ENCODE measurements at places on chromosomes 1 and 21. TPM values are rescaled to one million over a fixed set of nuclear protein-coding genes. Genes with fewer than 3 reads are reported as not detected.

AADACL4 gene
- 1.3 TPM for polyA plus RNA-seq

LRRC42 gene
- 44.3 TPM for polyA plus RNA-seq

B3GALT2 gene
- 24.8 TPM for polyA plus RNA-seq

DNA sequence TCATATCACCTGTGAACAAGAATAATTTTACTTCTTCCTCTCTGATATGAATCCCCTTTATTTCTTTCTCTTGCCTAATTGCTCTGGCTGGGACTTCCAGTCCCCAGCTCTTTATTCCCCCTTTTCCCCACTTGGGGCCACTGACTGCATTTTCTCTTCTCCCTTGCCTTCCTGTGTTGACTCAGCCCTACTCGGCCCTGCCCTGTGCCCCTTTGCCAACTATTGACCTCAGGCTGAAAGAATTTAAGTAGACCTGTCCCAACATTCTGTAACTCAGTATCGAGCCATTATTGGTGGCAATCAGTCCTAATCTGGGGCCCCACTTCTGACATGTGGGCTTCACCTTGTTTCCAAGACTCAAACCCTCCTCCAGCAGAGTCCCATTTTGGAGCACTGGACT lies 60.6 kb upstream of the STUM start:
- no peak for DNase-seq

DNA sequence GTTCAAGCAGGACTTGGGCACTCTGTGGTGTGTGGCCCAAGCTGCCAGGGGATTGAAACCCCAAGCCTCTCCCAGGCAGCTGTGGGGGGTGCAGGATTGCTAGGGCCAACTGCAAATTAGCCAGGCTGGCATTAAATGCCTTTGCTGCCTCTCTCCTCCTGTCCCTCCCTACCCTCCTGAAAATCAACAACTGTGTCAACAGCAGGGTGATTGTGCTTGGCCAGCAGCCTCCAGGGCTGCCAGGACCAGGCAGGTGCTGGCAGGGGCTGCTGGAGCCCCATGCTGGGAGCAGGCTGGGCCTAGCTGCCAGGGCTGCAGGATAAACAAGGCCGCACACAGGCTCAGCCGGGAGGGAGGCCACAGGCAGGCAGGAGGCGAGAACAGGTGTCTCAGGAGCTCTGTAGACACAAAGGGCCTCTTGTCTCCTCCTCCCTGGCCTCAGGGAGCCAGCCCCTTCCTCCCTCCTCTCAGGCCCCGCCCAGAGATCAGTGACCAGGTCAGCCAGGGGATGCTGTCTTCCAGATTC lies 11.4 kb downstream of the SOX13 start:
- no peak for DNase-seq

GRCh38 chr21:27741736-27742135 lies 774.8 kb upstream of the ADAMTS5 start:
- DNase-seq: no peak

- no peak for DNase-seq
These were observed 97.8 kb upstream of the C8B start for GRCh38 chr1:57063406-57064125.

KCNT2 gene
- polyA plus RNA-seq: 12.0 TPM

TNFRSF9 gene
- polyA plus RNA-seq: 0.34 TPM

PRMT6 gene
- polyA plus RNA-seq: 51.1 TPM
